ENCODE measurements at places on chromosomes 5 and 9. TPM values are rescaled to one million over a fixed set of nuclear protein-coding genes. Genes with fewer than 3 reads are reported as not detected.

DNA sequence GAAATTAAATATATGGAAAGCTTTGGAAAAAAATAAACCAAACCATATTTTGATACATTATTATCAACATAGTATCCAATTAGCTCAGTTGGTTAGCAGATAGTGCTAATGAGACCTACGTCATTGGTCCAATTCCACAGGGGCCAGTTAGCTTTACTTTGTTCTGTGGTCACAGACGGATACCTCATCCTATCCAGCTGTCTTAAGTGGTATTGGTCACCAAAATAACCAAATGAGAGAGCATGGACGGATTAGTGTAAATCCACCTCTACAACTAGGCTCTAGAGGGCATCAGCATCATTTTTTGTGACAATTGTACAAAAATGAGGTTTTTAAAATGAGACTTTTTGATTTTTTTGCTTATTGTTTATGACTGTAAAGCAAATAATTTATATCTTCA, 364.2 kb downstream of the KIAA0825 start:
- no peaks in the 10 kb centered on the region for H3K36me3 ChIP-seq
- no peaks in the 10 kb centered on the region for H3K27me3 ChIP-seq
- no peak overlapping the region for H3K4me3 ChIP-seq
- H3K27ac ChIP-seq = no peak overlapping the region
- no peak for DNase-seq

DNA sequence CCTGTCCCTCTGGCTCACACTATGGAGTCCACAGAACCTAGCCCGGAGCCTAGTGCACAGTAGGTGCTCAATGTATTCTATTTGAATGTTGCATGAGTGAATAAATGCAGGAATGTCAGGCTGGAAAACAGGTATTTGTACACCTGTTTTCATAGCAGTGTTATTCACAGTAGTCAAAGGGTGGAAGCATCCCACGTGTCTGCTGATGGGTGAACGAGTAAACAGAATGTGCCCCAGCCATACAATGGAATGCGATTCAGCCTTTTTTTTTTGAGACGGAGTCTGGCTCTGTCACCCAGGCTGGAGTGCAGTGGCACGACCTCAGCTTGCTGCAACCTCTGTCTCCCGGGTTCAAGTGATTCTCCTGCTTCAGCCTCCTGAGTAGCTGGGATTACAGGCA, 31.5 kb upstream of the IER5L start:
- H3K36me3 ChIP-seq = no peaks in the 10 kb centered on the region
- no peaks in the 10 kb centered on the region for H3K27me3 ChIP-seq
- no peak overlapping the region for H3K4me3 ChIP-seq
- no peak for DNase-seq
- no peak overlapping the region for H3K27ac ChIP-seq
- no peaks in the 10 kb centered on the region for H3K4me1 ChIP-seq

- H3K4me1 ChIP-seq = peaks cover 32% of the 10 kb centered on the region
- H3K4me3 ChIP-seq = no peak overlapping the region
- no peaks in the 10 kb centered on the region for H3K36me3 ChIP-seq
- no peak for DNase-seq
These were observed 5.7 kb upstream of the LARP1 start for GRCh38 chr5:154749491-154749890.

- no peak for DNase-seq
- no peak overlapping the region for H3K27ac ChIP-seq
- no peak overlapping the region for H3K4me3 ChIP-seq
- H3K36me3 ChIP-seq = no peaks in the 10 kb centered on the region
- no peaks in the 10 kb centered on the region for H3K4me1 ChIP-seq
- H3K27me3 ChIP-seq = peaks cover 3% of the 10 kb centered on the region
These were observed 21.2 kb upstream of the PANK3 start for GRCh38 chr5:168600409-168600808.

DNA sequence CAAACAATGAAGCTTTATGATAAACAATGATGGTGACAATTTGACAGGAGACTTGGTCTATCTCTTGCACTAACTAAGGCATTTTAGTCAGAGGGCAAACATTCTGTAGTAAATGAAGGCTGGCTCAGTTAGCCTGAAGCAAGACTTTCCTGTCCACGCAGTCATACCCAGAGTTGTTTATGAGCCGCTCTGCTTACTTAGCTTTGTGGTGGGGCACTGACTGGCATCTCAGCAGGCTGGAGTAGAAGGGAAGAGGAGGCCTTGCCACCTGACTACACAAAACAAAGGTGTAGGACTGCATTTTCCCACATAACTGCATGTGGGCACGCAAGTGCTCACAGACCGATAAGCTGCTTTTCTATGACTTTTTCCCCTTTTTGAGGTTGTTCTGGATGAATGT, 133.7 kb upstream of the EPB41L4A start:
- DNase-seq = no peak
- H3K4me1 ChIP-seq = no peaks in the 10 kb centered on the region
- H3K36me3 ChIP-seq = no peaks in the 10 kb centered on the region
- no peaks in the 10 kb centered on the region for H3K27me3 ChIP-seq

- no peaks in the 10 kb centered on the region for H3K36me3 ChIP-seq
- no peak overlapping the region for H3K4me3 ChIP-seq
- H3K27ac ChIP-seq = no peak overlapping the region
- H3K4me1 ChIP-seq = no peaks in the 10 kb centered on the region
- DNase-seq = no peak
- H3K27me3 ChIP-seq = no peaks in the 10 kb centered on the region
These were observed 1785.5 kb downstream of the EFNA5 start for GRCh38 chr5:105885266-105885665.

DNA sequence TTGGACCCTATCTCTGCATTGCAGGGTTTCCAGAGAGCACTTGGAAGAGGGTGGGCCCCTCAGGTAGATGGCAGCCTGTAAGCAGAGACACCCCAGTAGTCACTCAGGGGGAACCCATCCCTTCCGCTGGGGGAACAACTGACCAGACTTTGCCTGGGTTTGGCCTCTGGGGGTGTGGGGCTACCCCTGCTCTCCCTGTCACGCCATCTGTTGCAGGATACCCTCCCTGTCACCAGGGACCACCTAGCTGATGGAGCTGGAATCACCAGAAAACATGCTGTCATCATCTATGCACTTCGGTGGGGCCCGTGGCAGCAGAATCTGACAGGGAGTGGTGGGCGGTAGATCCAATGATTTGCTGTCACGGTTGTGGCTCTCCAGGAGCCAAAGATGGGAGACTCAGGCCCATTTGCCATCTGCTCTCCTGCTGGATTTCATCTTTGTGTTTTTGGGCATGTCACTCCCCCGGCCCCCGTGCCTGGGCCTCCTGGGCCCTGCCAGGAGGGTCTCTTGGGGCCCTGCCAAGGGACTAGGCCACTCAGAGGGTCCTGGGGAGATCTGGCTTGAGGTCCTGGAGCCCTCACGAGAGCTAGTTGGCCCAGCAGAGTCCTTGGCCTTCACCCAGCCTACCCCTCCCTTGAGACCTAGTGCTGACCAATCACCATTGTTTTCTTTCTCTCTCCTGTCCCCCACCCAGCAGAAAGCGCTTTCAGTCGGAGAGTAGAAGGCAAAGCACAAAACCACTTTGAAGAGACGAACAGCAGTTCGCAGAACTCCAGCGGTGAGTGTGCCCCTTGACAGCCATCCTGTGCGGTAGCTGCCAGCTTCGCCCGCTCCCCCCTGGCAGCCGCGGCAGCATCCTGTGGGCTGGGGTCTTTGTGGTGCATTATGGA, 45.9 kb downstream of the AMBP start:
- DNase-seq = no peak
- H3K27me3 ChIP-seq = no peaks in the 10 kb centered on the region
- peaks cover 12% of the 10 kb centered on the region for H3K36me3 ChIP-seq
- peaks cover 7% of the 10 kb centered on the region for H3K4me1 ChIP-seq
- H3K4me3 ChIP-seq = no peak overlapping the region

- no peaks in the 10 kb centered on the region for H3K27me3 ChIP-seq
- H3K36me3 ChIP-seq = no peaks in the 10 kb centered on the region
- no peak overlapping the region for H3K4me3 ChIP-seq
- H3K27ac ChIP-seq = no peak overlapping the region
These were observed 30.9 kb upstream of the WWC1 start for GRCh38 chr5:168260353-168261226.

GRCh38 chr5:10786835-10787234, 25.8 kb upstream of the DAP start:
- no peaks in the 10 kb centered on the region for H3K36me3 ChIP-seq
- H3K4me1 ChIP-seq = no peaks in the 10 kb centered on the region
- no peaks in the 10 kb centered on the region for H3K27me3 ChIP-seq
- no peak overlapping the region for H3K4me3 ChIP-seq
- no peak for DNase-seq

- H3K36me3 ChIP-seq = no peaks in the 10 kb centered on the region
- H3K27ac ChIP-seq = no peak overlapping the region
- DNase-seq = no peak
- H3K4me1 ChIP-seq = no peaks in the 10 kb centered on the region
These were observed 995.7 kb downstream of the CDH18 start for GRCh38 chr5:18992264-18992663.

Gene LCN15
- 1.0 TPM for polyA plus RNA-seq

Gene KIF20A
- polyA plus RNA-seq = 0.12 TPM

Gene DIMT1
- 18.0 TPM for polyA plus RNA-seq

Gene PLAC8L1
- polyA plus RNA-seq = not detected

Gene CCL27
- polyA plus RNA-seq = not detected

Gene PCDHB14
- 2.2 TPM for polyA plus RNA-seq

Gene COL15A1
- polyA plus RNA-seq = 25.6 TPM
